ENCODE measurements at places on chromosomes 1 and 21. TPM values are rescaled to one million over a fixed set of nuclear protein-coding genes. Genes with fewer than 3 reads are reported as not detected.

- H3K27ac ChIP-seq: no peak overlapping the region
- DNase-seq: no peak
- H3K4me3 ChIP-seq: no peak overlapping the region
Observed at GRCh38 chr1:70083519-70083918, 121.9 kb downstream of the LRRC40 start.

The CLIC6 gene
- 0.99 TPM for total RNA-seq

- H3K4me1 ChIP-seq: no peaks in the 10 kb centered on the region
- H3K27me3 ChIP-seq: no peaks in the 10 kb centered on the region
- H3K36me3 ChIP-seq: no peaks in the 10 kb centered on the region
- H3K4me3 ChIP-seq: no peak overlapping the region
- DNase-seq: peak; percentile 8
Observed at GRCh38 chr21:44987301-44987885, 47.6 kb downstream of the SLX9 start.

The BATF3 gene
- total RNA-seq: 3.4 TPM

DNA sequence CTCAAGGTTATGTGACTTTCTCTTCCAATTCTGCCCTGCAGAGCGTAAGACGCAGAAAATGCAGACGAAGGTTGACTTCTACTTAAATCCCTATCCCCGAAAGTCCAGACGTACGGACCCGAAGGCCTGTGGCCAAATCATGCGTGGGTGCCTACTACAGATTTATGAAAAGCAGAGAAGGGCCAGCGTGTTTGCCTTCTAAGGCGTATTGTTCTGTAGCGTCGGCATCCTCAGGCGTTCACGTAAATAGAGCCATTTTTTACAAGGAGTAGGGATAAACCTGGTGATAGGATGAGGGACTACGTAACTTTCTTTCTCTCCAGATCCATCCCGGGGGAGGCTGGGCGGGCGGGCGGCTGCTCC lies 222 bp upstream of the GIPC2 start:
- H3K4me1 ChIP-seq: peaks cover 60% of the 10 kb centered on the region
- H3K36me3 ChIP-seq: no peaks in the 10 kb centered on the region
- peak overlapping the region; percentile 92 for H3K27ac ChIP-seq
- H3K27me3 ChIP-seq: no peaks in the 10 kb centered on the region
- H3K4me3 ChIP-seq: peak overlapping the region; percentile 54

DNA sequence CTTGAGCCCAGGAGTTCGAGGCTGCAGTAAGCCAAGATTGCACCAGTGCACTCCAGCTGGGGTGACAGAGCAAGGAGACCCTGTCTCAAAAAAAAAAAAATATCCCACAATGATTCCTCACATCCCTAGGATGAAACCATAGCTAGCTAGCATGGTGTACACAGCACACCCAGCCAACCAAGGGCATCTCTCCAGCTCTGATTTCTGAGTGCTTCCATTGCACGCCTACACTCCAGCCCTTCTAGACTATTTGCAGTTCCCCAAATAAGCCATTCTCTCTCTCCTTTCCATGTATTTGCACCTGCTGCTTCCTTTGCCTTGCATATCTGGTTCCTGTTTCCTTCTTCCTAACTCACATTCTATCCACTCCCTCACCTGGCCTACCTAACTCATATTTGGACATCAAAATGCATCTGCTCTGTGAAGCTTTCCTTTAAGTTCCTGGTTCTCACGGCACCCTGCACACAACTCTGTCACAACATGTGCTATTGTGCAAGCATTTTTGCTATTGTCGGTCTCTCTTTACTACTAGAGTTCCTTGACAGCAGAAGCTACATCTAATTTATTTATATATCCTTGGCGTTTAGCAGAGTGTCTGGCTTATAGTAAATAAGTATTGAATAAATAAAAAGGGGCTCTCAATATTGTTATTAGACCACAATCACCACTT lies 2.4 kb upstream of the ELAPOR1 start:
- no peaks in the 10 kb centered on the region for H3K36me3 ChIP-seq
- no peak overlapping the region for H3K4me3 ChIP-seq
- DNase-seq: no peak
- H3K27me3 ChIP-seq: no peaks in the 10 kb centered on the region
- peaks cover 28% of the 10 kb centered on the region for H3K4me1 ChIP-seq

The LIN28A gene
- total RNA-seq: not detected

- no peaks in the 10 kb centered on the region for H3K27me3 ChIP-seq
- no peaks in the 10 kb centered on the region for H3K36me3 ChIP-seq
- no peak for DNase-seq
- no peak overlapping the region for H3K27ac ChIP-seq
- H3K4me1 ChIP-seq: peaks cover 4% of the 10 kb centered on the region
- H3K4me3 ChIP-seq: no peak overlapping the region
Observed at GRCh38 chr1:152169366-152170025, 10.5 kb upstream of the RPTN start.

The NTNG1 gene
- total RNA-seq: 0.26 TPM

The LGR6 gene
- not detected for total RNA-seq

GRCh38 chr1:90048043-90048442 lies 53.1 kb downstream of the ZNF326 start:
- H3K4me3 ChIP-seq: no peak overlapping the region
- no peak for DNase-seq
- no peaks in the 10 kb centered on the region for H3K36me3 ChIP-seq
- H3K27ac ChIP-seq: no peak overlapping the region
- no peaks in the 10 kb centered on the region for H3K27me3 ChIP-seq

- H3K4me1 ChIP-seq: peaks cover 54% of the 10 kb centered on the region
- H3K27ac ChIP-seq: peak overlapping the region; percentile 98
- H3K4me3 ChIP-seq: no peak overlapping the region
- DNase-seq: peak; percentile 47
- no peaks in the 10 kb centered on the region for H3K36me3 ChIP-seq
Observed at GRCh38 chr1:230823931-230824381, 44.4 kb downstream of the C1orf198 start.

DNA sequence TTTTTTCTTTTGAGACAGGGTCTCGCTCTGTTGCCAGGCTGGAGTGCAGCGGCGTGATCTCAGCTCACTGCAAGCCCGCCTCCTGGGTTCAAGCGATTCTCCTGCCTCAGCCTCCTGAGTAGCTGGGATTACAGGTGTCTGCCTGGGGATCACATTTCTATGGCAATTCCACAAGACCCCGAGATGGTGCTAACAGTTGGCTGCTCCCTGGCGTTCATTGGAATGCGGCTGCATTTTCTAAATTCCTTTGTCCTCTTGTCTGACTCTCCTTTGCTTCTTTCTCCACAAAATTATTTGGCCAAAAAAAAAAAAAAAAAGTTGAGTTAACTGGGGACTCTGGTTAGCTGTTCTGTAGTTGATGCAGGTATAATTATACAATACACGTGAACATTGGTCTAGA lies 176.4 kb downstream of the ETS2 start:
- no peaks in the 10 kb centered on the region for H3K4me1 ChIP-seq
- H3K27ac ChIP-seq: no peak overlapping the region
- no peak for DNase-seq

- H3K27me3 ChIP-seq: no peaks in the 10 kb centered on the region
- DNase-seq: no peak
- H3K27ac ChIP-seq: no peak overlapping the region
- no peak overlapping the region for H3K4me3 ChIP-seq
Observed at GRCh38 chr1:115133440-115133839, 44.1 kb upstream of the TSPAN2 start.

DNA sequence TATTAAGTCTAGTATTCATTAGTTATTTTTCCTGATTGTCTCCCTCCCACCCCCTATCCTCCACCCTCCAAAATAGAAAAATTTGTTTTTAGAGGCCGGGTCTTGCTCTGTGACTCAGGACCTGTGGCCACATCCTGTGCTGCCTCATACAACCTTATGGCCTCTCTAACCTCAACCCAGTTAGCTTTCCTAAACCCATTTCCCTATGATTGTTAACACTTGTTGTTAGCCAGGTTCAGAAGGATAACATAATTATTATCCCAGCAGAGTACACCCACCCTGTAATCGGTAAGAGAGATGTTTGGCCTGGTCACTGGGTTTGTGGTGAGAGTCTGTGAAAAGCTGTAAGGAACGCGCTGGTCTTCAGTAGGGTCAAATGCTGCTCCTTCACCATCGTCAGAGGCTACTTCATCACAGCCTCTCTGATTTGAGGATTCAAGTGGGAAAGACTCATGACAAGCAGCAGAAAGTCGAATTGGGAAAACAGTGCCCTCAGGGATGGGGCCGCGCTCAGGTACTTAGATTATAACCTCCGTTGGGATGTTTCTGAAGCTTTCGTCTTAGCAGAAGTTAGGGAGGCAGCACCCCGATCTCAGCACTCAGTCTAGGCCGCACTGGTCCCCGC lies 35.9 kb upstream of the HMGN1 start:
- no peak overlapping the region for H3K4me3 ChIP-seq
- H3K4me1 ChIP-seq: peaks cover 57% of the 10 kb centered on the region
- H3K27ac ChIP-seq: peak overlapping the region; percentile 73

- no peaks in the 10 kb centered on the region for H3K27me3 ChIP-seq
- H3K27ac ChIP-seq: no peak overlapping the region
- no peaks in the 10 kb centered on the region for H3K36me3 ChIP-seq
- H3K4me1 ChIP-seq: peaks cover 8% of the 10 kb centered on the region
- no peak for DNase-seq
- H3K4me3 ChIP-seq: no peak overlapping the region
Observed at GRCh38 chr1:203069030-203069747, 16.6 kb downstream of the MYOG start.

DNA sequence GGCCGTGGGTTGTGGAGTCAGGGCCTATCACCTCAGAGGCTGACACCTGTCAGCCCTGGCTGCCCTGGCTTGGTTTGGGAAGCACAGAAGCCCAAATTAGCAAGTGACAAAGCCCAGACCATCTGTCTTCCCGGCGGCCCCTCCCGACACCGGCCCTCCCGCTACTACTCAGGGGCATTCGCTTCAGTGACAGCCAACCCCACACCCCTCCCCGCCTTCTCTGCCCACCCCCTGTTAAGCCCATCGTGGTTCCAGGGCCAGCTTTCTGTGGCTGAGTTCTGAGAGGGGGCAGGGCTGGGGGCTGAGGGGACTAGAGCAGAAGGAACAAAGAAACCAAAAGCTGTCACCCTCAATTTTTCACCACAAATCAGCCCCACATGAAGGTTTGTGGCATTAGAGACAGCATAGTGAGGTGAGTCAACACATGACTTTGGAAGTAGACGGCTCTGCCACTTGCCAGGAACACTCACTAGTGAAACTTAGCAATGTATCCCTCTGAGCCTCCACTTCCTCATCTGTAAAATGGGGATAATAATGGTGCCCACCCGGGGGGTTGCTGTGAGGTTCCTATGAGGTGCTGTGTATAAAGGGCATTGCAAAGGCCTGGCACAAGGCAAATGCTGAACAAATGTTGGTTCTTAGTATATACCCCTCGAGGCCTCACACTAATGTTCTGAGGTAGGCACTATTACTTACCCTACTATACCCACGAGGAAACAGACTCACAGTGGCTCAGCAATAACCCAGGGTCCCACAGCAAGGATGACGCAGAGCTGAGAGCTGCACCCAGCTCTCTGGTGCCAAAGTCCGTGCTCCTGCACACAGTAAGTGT lies 5.2 kb upstream of the TNNI1 start:
- no peak overlapping the region for H3K27ac ChIP-seq
- H3K36me3 ChIP-seq: no peaks in the 10 kb centered on the region
- H3K4me3 ChIP-seq: no peak overlapping the region
- peaks cover 11% of the 10 kb centered on the region for H3K4me1 ChIP-seq
- DNase-seq: no peak

The MIXL1 gene
- total RNA-seq: not detected

The CCDC17 gene
- 3.6 TPM for total RNA-seq

- peak overlapping the region; percentile 8 for H3K4me3 ChIP-seq
- H3K27me3 ChIP-seq: no peaks in the 10 kb centered on the region
- peaks cover 1% of the 10 kb centered on the region for H3K36me3 ChIP-seq
- H3K27ac ChIP-seq: peak overlapping the region; percentile 41
Observed at GRCh38 chr1:43708002-43708410, 670 bp downstream of the ST3GAL3 start.

GRCh38 chr1:5490635-5491034 lies 501.6 kb downstream of the NPHP4 start:
- H3K27me3 ChIP-seq: no peaks in the 10 kb centered on the region
- no peak overlapping the region for H3K27ac ChIP-seq
- no peak for DNase-seq
- H3K4me3 ChIP-seq: no peak overlapping the region

DNA sequence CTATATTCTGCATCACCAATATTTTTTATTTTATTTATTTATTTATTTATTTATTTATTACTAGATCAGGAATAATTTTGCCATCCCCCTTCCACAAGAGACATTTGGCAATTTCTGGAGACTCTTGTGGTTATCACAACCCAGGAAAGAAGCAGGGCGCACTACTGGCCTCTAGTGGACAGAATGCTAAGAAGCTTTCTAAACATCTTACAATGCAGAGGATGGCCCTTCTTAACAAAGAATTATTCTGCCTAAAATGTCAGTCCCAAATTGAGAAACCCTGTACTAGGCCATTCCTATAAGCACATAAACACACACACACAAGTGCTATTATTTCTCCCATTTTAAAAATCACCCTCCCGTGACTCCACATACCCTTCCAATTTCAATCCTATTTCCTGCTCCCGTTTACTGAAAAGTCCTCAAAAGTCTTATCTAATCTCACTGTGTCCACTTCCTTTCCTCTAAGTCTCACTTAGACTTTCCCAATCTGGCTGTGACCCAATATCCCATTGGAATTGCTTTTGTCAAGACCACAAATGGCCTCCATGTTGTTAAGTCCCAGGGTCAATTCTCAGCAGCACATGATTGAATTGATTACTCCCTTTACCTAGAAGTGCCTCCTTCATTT lies 43.7 kb upstream of the RNF11 start:
- H3K27me3 ChIP-seq: no peaks in the 10 kb centered on the region
- peak; percentile 72 for DNase-seq
- H3K36me3 ChIP-seq: no peaks in the 10 kb centered on the region
- no peaks in the 10 kb centered on the region for H3K4me1 ChIP-seq
- H3K4me3 ChIP-seq: no peak overlapping the region
- H3K27ac ChIP-seq: no peak overlapping the region

DNA sequence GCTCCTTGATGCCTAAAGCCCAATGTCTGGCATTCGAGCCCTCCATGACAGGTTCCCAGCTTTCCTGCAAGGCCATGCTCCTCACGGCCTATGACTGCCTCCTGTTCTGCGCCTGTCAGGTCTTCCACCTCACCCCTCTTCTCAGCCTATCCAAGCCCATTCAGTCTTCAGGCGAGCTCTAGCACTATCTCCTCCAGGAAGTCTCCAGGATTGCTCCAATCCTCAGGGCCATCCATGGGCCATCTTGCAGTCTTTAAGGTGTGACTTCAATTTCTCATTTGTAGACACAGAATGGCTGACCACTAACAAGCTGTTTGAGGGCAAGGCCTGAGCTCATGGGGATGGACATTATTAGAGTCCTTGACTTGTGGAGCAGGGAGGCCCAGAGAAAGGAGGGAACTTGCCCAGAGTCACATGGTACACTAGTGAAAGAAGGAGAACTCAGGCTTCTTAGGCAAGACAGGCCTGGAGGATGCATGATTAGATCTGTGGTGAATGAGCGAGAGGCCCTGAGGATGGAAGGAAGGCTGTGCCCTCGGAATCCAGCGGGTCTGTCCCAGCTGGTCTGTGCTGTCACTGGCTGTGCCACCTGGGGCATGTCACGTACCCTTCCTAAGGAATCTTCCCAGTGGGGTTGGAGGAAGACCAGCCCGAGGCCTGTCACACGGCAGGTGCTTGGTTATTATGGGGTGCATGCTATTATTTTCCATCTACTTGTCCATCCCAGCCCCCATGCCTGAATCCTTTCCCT lies 1.2 kb upstream of the ACOT11 start:
- DNase-seq: no peak
- peak overlapping the region; percentile 76 for H3K27ac ChIP-seq
- H3K4me1 ChIP-seq: peaks cover 12% of the 10 kb centered on the region
- H3K36me3 ChIP-seq: no peaks in the 10 kb centered on the region
- no peak overlapping the region for H3K4me3 ChIP-seq
- H3K27me3 ChIP-seq: no peaks in the 10 kb centered on the region

- H3K36me3 ChIP-seq: no peaks in the 10 kb centered on the region
- H3K4me3 ChIP-seq: no peak overlapping the region
- H3K27ac ChIP-seq: no peak overlapping the region
Observed at GRCh38 chr1:203682473-203683383, 56.1 kb downstream of the ATP2B4 start.

The VTCN1 gene
- total RNA-seq: 23.1 TPM

The S100A7A gene
- total RNA-seq: not detected

Measured in body of pancreas (tissue), 4 donors.